ENCODE measurements at places on chromosomes 3 and 15.

- DNase-seq: peak; percentile 60
Measured at GRCh38 chr3:125357032-125357658, 18.0 kb downstream of the ZNF148 start.

DNA sequence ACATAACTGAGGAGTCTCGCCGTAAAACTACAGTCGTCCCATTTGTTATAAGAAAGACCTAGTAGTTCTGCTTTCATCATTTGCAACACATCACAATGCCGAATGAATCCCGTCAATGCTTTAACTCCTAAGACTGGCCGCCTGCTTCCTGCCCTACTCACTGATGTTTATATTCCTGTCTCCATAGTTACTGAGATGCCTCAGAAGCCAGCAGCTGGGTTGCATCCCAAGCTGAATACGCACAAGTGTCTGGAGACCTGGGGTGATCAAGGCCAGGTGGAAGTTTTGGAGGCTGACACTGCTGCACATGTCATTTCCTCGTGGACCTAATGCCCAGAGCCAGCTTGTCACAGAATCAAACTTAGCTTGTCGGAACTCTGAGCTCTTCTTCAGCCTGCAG lies 95.2 kb upstream of the UBE2E1 start:
- DNase-seq: no peak

- DNase-seq: no peak
Measured at GRCh38 chr15:26298659-26299170, 435.6 kb upstream of the ATP10A start.

DNA sequence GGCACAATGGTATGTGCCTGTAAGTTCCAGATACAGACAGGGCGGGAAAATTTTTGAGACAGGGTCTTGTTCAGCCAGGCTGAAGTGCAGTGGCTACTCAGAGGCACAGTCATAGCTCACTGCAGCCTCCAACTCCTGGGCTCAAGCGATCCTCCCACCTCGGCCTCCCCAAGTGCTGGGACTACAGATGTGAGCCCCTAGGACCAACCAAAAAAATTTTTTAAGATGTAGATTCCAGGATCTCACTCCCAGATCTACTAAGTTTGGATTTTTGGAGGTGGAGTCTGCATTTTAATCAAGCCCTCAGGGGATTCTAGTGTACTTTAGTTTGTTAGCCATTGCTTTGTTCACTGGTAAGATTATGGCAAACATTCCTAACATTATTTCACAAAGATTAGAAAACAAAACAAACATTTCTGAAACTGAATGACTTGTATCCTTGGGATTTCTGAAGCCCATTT lies 2.7 kb downstream of the LIPH start:
- DNase-seq: no peak

DNA sequence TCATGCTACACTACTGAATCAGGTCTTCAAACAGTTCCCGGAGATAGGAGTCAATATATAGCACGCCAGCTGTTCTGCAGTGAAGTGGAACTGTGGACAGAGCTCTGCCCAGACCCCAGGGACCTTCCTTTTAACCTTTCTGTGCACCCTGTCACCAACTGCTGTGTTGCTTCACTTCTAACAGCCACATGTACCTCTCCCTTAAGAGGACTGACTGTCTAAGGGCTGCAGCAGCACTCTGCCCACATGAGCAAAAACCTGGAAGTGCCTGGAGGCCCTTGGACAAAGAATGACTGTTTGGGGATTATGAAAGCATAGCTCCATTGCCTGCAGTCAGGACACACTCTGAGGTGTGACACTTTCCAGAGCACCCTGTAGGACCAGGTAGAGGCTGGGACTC lies 88.3 kb upstream of the CTNNB1 start:
- no peak for DNase-seq

- DNase-seq: peak; percentile 92
Measured at GRCh38 chr3:134485075-134485717, 589 bp downstream of the ANAPC13 start.
